AG08395 (cell line): ENCODE measurements at places on chromosomes 5 and 9.
A peak's percentile ranks its signal among the peaks of the same experiment; 100 is the strongest.

- no peak for DNase-seq
Observed at GRCh38 chr5:652773-653350, 40.3 kb downstream of the TPPP start.

DNA sequence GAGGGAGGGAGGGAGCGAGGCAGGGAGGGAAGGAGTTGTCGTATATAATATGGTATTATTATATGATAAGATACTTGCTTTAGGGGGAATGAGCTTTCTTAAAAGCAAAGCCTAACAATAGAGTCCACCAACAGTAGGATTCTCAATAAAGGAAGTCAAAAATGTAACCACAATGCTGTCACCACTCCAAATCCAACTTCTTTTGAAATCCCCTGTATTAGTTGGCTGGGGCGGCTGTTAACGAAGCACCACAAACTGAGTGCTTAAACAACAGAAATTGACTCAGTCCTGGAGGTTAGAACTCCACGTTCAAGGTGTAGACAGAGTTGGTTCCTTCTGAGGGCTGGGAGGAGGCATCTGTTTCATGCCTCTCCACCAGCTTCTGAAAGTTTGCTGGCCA, 23.1 kb downstream of the GAS1 start:
- DNase-seq: peak; percentile 48

DNA sequence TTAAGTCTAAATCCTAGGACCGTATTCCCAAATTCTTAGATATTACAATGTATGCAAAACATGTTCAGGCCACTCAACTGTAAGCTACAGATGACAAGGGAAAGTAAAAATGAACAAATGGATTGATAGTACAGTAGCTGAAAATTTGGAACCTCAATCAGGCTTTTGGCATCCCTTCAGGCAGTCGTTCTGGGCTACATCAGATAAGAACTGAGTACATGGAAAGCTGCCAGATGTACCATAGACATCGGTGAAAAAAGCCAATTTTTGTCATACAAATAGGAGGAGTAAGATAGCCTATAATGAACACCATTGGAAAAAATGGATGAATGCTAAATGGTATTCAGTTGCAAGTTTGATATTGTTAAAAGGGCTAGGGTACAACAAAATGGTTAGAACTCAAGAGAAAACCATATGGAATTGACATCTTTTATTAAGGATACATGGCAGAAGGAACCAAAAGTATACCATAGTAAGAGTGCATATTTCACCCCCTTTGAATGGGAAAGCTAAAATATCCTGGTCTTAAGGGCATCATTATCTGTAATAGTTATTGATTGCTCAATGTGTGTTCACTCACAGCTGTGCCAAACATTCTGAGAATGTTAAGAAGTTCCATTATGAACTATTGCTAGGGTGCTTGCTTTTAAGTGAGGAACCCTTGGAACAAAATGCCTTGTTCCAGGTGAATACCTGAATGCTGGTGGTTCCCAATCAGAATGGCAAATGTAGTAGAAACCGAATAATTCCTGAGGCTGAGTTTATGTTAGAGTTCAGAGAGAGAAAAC, 86.4 kb downstream of the NR3C1 start:
- DNase-seq: no peak

- peak; percentile 73 for DNase-seq
Observed at GRCh38 chr5:172902497-172903472, 56.4 kb upstream of the RPL26L1 start.

DNA sequence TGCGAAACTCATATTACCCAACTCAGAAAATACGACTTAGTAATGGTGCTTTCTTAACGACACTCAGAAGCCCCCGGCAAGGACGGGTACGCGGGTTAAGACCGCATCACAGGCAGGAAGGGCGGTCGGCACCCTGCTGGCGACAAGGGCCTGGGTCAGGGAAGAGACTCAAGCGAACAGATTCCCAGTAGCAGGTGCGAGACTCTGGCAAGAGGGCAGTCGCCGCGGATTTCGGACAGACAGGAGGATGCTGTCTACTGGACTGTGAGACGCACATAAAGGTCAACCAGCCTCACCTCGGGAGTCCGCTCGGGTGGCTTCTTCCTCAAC, 398 bp downstream of the RAPGEF6 start:
- DNase-seq: peak; percentile 25

DNA sequence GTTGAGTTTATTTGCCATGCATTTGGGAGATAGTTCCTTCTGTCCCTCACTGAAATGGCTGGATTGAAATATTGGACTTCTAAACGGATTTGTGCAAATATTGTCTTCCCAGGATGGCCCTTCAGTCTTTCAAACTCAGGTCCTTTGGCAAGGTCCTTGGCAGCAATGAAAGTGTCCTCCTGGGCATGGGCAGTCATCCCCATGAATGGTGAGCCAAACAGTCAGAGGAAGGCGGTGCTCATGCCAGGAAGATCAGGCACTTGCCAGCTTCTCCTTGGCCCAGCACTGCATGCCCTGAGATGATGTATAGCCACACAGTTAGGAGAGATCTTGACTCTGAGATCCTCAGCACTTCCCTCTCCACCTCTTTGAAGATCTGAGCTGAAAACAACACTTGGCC, 221.4 kb upstream of the KLF4 start:
- DNase-seq: no peak

- DNase-seq: peak; percentile 94
Observed at GRCh38 chr5:137186759-137187461, 312.2 kb downstream of the SPOCK1 start.

GRCh38 chr9:8679371-8679822, 879.8 kb upstream of the DMAC1 start:
- no peak for DNase-seq

DNA sequence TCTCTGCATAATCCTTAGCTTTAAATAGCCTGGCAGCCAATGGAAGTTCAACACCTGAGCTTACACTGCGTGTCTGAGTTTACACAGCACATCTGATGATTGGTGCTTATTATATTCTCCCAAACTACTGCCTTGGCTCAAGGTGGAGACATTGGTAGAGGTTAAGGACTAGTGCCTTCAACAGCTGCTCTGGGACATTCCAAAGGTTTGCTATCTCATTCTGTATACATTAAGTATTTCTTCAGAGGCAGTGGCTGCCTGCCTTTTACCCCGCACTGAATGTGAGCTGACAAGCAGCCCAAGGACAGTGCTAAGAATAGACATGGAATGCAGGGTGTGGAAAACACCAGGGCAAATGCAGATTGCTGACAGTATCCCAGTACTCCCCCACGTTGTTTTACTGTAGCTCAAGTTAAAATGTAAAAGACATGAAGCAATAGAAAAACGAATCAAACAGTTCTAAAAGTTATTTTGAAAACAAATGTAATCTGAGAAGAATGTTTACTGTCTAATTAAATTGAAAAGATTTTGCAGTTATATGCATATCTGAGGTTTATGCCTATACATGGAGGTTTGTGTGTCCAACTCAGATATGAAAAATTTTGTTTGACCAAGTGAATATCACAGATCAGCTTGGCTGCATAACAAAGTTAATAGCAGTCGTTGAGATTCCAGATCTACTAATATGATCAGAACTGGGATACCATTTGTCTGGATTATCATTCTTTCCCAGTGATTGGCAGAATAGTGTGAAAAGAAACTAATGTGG, 1.8 kb downstream of the HSPB3 start:
- peak; percentile 70 for DNase-seq

DNA sequence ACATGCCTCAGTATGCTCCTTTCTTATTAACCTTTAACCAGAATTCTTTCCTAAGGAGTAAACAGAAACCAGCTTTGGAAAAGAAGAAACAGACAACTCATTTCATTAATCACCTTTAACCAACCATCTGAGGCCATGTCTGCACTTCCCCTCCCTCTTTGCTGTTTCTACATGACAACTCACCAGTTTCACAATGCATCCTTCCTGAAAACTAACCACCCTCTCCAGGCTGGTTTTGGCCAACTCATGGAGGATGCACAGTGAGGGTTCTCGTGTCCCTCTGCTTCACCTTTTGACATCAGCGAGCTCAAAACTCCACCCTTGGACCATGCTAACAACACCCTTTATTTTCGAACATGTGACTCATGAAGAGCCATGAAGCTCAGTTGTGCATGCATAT, 244.1 kb downstream of the ELAVL2 start:
- DNase-seq: peak; percentile 11

DNA sequence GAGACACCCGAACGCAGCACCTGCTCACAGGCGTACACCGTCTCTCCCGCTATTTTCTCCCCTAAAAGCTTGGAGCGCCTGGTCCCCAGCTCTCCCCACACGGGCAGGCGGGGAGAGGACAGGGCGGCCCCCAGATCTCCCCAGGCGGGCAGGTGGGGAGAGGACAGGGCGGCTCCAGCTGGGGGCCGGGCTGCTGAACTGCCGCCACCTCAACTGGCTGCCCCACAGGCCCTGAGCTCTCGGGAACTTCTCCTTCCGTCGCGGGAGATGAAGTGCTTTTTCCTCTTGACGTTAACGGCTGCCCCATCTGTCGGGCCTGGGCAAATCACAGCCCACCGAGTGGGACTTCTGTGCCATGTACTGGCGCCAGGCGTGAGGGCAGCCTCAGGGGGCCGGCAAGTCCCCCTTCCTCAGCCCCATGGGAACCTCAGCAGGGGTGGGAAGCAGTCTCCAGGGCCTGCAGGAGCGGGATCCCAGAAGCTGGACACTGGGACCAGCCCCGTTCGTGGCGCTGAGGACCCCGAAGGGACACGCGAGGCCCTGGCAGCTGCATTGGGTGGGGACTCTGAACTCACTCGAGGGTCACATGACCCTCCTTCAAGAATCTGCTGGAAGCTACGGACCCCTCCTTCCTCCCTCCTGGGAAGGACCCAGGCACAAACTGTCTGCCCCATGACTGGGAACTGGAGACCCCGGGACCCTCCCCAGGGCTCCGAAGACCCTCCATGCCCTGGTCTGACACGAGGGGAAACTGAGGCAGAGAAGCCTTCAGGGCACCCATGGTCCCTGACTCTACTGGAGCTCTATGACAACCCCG, 5.7 kb upstream of the EGFL7 start:
- no peak for DNase-seq

- DNase-seq: no peak
Observed at GRCh38 chr9:15357050-15357653, 50.1 kb upstream of the TTC39B start.

DNA sequence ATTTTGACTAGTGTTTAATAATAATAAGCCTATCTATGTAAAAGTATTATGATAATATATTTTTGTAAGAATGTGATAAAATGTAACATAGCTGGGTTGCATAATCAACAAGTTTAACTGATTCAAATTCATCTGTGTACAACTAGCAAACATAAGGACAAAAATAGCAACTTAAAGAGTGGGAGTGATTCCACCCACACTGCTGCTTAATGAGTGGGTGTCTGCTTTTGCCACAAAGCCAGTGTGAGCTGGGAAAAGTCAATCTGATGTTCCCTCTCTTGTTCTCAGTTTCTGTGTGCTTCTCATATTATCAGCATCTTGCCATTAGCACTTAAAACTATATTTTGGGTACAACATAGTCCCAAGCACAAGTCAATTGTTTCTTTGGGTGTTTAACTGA, 111.1 kb upstream of the DPYSL3 start:
- DNase-seq: no peak

DNA sequence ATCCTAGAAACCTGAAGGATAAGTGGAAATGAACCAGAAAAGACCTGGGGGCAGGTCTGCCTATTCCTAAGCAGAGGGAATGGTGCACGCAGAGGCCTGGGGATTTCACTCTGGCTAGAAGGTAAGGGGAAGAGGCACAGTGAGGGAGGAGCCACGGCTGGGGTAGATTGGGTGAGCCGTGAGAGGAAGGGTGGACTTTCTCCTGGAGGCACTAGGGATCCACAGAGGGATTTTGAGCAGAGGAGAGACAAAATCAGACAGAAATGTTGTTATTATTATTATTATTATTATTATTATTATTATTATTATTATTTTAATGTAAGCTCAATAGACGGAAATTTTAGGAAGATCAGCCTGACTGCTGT, 3.0 kb upstream of the ADGRD2 start:
- DNase-seq: no peak

DNA sequence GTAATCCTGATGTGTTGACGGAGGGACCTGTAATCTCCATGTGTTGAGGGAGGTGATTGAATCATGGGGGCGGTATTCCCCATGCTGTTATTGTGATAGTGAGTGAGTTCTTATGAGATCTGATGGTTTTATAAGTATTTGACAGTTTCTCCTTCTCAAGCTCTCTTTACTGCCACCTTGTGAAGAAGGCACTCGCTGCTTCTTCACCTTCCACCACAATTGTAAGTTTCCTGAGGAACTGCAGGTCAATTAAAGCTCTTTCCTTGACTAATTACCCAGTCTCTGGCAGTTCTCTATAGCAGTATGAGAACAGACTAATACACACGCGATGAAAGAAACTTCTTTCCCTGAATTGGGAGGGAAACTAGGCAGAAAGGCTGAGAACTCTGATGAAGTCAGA, 141.1 kb upstream of the RAD23B start:
- no peak for DNase-seq

DNA sequence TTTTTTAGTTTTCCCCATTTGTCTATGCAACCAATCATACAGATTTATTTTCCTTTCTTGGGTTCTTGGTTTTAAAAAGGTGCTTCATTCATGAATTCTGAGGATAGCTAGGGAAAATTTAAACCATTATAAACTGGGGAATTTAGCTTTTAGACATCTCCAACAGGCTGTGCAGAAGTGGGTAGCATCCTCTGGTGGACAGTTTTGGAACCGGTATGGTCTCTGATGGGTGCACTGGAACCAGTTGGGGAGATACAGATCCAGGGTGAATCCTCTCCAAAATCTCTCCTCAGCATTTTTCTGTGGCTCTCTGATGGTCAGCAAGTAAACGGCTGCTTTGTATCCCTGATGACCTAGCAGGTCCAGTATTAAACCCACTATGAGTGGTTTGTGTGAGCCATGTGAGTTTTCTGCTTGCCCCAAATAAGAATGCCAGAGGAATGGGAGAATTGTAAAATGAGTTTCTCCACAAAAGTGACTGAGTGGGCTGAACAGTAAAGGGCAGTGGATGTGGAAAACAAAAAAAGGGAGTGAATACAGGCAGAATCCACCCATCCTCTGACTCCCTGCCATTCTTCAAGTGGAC, 9.1 kb upstream of the DNAJC25 start:
- DNase-seq: peak; percentile 67

- no peak for DNase-seq
Observed at GRCh38 chr9:135105938-135106491, 18.5 kb downstream of the OLFM1 start.

DNA sequence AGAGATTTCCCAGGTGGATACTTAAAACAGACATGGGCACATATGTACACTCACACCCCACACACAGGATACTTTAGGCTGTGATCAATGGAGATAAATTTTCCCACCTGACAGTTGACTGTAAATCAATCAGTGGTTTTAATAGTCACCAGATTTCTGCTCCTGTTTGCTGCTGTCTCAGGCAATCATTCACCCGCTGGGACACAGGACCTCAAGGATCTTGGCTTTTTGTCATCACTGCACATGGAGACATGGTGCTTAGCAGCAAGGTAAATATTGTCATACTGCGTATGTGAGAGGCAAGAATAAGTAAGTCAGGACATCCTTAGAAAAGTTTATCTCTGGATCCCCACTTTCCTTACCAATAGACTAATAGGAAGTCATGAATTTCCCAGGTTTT, 60.8 kb upstream of the KLF9 start:
- no peak for DNase-seq

GRCh38 chr5:199197-199949, 8.1 kb downstream of the LRRC14B start:
- DNase-seq: no peak

- no peak for DNase-seq
Observed at GRCh38 chr5:131378721-131379541, 115.1 kb downstream of the CDC42SE2 start.
